ENCODE measurements at places on chromosomes 6 and 20. TPM values are rescaled to one million over a fixed set of nuclear protein-coding genes. Genes with fewer than 3 reads are reported as not detected.

The SULF2 gene
- total RNA-seq = 0.29 TPM

The AKAP7 gene
- total RNA-seq = 3.1 TPM

The SYNE1 gene
- total RNA-seq = 106 TPM

The COL21A1 gene
- total RNA-seq = 4.6 TPM

The BMP5 gene
- total RNA-seq = 0.17 TPM

The ARMC2 gene
- 3.1 TPM for total RNA-seq

The OLIG3 gene
- not detected for total RNA-seq

All from smooth muscle cell of trachea (primary cell).